GM13977 (cell line): ENCODE measurements at places on chromosomes 4 and X.

DNA sequence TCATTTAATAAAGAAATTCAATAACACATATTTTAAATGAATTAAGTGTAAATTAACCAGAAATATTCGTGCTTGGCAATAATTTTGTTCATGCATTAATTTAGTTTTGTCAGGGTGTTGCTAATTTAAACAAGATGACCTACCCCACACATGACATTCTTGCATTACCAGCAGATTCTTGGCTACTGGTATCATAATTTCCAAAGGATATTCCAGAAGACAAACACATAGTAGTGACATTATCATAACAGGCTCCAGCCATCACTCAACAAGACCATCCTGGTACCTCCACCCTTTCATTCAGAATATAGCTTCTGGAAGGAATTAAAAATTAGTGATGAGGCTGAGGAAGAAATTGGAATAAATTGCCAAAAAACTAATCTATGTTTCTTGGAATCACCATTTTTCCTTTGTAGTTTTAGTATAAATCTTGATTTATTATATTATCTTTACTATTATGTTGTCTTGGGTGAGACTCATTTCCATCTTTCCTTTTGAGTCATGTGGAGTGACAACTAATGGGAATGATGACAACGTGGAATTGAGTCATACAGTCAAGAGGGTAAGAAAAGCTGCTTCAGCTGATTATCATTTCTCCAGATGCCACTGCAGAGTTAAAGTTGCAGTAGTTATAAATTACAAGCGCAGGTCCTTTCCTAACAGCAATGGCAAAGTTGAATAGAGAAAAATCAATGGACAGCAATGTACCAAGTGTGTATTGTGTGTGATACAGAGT is 30.9 kb upstream of the HHIP start:
- DNase-seq: no peak

DNA sequence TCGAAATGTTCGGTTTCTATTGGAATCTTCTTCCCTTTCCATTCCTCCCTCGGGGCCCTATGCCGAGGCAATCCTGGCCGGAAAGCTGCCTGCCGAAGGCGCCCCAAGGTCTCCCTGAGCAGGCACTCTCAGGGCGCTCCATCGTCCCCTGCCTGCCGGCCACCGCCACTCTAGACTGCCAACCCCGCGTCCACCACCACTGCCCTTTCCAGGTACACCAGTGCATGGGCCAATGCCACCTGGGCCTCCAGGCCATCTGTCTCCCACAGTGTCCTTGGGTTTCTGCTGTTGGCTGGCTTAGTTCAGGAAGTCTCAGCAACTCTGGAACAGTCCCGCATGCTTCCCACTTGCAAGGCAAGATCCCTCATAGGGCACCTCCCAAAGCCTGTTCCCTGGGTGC is 14.6 kb downstream of the CTAG1A start:
- DNase-seq: no peak

GRCh38 chrX:33149580-33149979 is 61.8 kb downstream of the DMD start:
- no peak for DNase-seq

GRCh38 chr4:140127422-140127821 is 26.6 kb downstream of the MAML3 start:
- no peak for DNase-seq

- no peak for DNase-seq
Measured at GRCh38 chr4:7429601-7430078, 5.1 kb downstream of the PSAPL1 start.
